ENCODE measurements at places on chromosomes 5 and 9.

- no peak for DNase-seq
Observed at GRCh38 chr5:97543166-97543565, 360.1 kb upstream of the RIOK2 start.

GRCh38 chr9:95157481-95158151 lies 159.9 kb downstream of the FANCC start:
- DNase-seq = peak; percentile 15

- DNase-seq = no peak
Observed at GRCh38 chr5:6392561-6392960, 14.2 kb upstream of the MED10 start.

DNA sequence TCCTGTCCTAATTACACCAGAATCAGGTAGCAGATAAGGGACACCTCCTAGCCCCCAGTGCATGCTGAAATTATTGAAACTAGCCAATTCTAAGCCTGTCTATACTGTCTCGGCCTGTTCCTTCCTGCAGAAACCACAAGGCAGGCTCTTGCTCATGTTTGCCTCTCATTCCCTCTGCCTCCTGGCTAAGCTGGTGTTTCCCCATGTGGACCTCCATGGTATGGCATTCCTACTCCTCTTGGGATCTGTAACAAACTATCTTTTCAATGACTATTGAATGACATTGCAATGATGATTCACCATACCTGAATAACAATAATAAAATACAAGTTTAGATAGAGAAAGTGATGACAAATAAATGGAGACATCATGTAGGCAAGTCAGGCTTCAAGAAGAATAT lies 35.6 kb upstream of the ADAMTS16 start:
- DNase-seq = peak; percentile 52

DNA sequence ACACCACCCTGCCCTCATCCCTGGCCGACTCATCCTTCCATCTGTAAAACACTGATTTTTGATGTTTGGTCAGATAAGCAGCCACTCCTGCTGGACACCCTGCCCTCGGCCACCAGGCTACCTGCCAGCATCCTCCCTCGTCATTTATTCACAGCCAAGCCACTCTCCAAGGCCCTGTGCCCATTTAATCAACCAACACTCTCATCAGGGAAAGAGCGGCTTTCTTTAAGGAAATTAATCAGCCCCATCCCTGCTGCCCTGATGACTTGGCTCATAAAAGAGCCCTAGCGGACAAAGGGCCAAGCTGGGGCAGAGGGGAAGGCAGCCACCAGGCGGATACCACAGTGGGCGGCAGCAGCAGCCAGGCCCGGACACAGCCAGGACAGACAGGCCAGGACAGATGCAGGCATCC lies 52.4 kb downstream of the GOLM1 start:
- DNase-seq = no peak

DNA sequence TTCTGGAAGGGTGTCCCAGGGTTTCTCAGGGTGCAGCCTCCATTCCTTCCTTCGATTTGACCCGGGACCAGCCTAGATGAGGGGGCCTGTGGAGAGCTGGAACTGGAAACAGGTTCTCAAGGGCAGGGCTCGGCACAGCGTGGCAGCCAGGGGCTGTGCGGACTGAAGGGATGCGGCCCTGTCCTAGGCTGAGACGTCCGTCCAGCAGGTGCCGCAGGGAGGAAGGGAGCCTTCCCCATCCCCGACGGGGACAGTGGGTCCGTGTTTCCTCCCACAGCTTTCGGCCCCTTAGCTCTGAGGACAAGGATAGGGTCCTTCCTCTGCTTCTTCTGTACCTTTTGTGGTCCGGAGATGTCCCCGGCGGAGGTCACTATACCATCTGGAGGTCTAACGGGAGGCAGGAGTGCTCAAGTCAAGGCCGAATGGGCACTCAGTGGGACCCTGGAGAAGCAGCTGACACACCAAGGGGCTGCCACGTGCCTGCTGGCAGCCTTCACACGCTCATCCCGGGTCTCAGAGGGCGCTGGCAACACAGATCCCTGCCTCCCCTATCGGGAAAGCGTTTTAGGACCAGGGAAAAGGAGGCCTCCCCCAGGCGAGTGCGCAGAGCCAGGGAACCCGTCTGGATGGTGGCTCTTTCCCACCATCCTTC lies 49.9 kb downstream of the USP20 start:
- peak; percentile 48 for DNase-seq

DNA sequence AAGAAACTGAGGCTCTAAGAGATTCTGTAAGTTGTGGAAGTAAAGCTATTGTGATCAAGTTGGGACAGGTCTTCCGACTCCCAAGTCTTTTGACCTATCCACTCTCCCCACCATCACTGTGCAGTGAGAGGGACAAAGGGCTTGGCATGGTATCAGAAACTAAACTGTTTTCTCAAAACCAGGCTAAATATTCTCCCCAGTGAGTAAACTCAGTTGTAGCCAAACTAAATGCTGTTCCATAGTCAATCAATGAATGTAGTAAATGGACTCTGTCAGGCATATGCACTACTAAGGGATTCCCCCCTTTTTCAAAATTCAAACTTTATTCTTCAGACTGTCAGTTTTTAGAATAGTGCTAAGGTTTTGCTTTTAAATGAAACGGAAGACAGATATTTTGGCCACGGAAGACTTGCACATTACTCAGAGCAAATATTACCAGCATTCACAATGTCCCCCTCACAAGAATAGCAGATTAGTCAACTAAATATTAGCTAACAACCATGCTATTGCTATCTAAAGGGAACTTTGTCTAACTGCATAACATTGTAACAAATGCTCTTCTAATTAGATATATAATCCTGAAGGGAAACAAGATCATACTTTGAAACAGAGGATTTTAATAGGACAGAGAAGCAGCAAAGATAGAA lies 7.1 kb downstream of the PRKAA1 start:
- peak; percentile 64 for DNase-seq

DNA sequence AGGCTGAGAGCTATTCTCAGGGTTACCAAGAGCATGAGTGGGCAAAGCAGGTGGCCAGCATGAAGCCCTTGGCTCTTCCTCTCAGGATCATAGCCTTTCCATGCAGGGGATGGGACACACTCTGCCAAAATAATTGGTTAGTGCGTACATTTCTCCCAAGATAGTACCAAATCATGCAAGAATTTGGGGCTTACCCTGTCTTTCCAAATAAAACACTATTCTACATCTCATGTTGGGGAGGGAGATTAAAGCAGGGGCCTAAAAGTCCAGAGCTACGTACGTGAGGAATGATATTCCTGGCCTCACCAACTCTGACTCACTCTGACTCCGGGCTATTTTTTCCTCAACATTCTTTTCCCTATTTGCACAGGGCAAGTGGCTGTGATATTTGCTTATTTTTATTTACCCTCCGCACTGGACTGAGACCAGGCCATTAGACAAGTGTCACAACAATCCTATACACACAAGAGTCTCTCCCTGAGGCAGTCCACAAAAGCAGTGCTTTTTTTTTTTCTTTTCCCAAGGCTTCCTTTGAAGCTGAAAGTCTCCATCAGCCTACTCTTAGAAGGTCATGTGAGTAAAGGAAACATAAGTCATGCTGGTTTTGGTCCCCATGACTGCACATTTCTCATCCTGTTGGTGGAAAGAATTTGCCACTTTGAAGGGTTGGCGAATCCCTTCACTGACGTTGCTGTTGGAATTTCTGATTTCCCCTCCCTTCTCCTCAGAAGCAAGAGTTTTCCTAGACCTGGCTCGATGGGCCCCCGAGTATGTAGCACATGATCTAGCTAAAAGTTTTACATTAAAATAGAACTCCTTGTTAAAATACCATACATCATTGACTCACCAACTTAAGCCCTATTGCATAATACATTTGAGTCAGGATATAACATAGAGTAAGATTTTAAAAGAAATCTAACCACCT lies 40.0 kb downstream of the TMEM252 start:
- peak; percentile 90 for DNase-seq

- peak; percentile 84 for DNase-seq
Observed at GRCh38 chr5:37837414-37838032, 2.3 kb downstream of the GDNF start.

GRCh38 chr9:90033028-90033650 lies 428.3 kb downstream of the GADD45G start:
- no peak for DNase-seq
